ENCODE measurements at places on chromosomes 5 and 9.

GRCh38 chr5:100794218-100794617, 108.9 kb downstream of the ST8SIA4 start:
- DNase-seq = no peak

DNA sequence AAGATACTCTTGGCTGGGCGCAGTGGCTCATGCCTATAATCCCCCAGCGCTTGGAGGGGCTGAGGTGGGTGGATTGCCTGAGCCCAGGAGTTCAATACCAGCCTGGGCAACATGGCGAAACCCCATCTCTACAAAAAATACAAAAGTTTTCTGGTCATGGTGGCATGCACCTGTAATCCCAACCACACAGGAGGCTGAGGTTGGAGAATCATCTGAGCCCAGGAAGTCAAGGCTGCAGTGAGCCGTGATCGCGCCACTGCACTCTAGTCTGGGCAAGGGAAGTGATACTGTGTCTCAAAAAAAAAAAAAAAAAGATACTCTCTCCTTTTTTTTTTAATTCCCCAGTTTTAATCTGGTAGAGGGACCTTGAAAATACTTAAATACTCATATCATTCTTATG, 15.0 kb downstream of the ANKRD33B start:
- DNase-seq = no peak

GRCh38 chr9:87067426-87067825, 120.1 kb upstream of the GAS1 start:
- DNase-seq = no peak

DNA sequence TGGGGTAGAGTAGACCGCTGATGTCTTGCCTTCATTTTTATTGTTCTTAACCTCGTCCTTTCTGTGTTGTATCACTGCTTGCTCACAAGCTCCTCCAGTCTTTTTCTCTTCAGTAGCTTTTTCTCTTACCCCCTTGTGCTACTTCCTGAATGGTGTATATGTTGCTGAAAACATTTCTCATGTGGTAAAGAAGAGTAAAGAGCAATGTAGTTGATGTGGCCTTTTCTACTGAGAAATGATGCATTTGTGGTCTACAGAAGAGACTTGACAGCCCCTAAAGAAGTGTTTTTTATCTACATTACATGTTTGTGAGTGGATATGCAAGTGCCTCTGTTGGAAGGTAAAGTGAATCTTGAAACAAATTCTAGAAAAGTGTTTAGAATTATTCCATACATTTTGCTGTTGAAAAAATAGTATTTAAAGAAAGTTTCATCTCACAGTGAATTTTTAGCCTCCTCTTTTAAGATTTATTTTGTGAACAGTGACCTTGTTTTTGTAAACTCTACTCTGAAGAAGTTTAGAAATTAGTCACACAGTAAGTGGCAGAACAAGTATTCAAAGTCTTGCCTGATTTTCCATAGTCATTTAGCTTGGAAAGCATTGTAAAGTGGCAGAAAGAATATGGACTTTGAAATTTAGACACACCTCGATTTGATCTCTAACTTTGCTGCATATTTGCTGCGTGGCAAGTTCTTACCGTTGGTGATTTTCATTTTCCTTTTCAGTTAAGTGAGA, 17.4 kb downstream of the CDC42SE2 start:
- DNase-seq = no peak

GRCh38 chr5:39829441-39829840, 404.7 kb upstream of the DAB2 start:
- DNase-seq = no peak

All from CD8-positive, alpha-beta T cell (primary cell).